ENCODE measurements at places on chromosomes 6 and 20.

DNA sequence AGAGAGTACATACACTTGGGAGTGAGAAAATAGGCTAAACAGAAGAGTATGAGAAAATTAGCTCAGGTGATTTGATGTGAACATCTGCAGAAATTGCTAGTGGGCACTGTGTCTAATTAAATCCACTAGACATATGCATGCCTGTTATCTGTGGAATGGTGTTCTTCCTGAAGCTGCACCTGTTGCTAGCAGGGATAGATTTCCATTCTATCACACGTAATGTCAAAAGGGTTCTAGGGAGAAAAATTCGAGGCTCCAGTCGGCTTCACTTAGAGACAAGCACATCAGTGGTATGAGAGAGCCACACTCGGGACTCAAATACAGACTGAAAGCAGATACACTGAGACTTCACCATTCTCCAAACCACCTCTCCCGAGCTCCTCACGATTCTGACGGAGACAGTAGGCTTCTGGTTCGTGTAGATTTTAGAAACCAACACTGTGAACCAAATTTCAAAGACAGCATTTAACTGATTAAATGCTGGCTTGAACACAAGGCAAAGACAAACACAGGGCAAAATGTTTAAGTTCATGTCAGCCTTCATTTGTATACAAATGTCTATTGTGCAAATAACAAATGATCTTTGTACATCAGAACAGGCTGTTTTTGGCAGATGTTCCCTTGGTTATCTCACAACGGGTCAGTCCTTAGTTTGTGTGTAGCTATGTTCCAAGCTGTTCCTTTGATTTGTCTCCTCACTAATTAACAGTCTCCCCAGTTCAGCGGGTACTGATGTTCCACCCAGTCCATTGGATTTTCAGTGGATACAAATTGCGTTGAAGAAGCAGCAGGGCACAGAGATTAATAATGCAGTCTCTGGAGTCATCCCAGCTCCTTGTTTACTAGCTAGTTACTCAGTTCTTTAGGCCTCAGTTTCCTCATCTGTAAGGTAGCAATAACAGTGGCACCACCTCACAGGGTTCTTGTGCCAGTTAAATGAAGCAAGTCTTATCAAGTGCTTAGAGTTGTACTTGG is 131.0 kb upstream of the IFNGR1 start:
- no peak for DNase-seq

GRCh38 chr20:251354-251753 is 6.2 kb upstream of the DEFB132 start:
- no peak for DNase-seq

- DNase-seq, result no peak
Observed at GRCh38 chr6:38350220-38350619, 289.5 kb downstream of the BTBD9 start.

DNA sequence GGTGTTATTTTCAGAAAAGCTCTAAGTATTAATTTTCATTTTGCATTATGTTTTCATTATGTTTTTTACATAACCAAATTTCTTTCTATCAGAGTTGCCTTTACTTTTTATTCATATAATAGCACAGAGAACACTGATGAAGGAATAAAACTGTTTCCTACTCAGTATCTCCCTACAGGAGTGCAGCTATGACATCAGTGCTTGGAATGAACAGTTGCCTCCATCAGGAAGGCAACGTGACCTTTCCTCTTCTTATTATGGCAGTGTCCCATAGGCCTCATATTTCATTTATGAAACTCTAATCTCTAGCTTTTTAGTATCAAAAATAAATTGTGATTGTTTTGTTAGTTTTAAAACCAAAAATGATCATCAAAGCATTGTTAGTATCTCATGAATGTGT is 712.8 kb downstream of the CD109 start:
- no peak for DNase-seq

DNA sequence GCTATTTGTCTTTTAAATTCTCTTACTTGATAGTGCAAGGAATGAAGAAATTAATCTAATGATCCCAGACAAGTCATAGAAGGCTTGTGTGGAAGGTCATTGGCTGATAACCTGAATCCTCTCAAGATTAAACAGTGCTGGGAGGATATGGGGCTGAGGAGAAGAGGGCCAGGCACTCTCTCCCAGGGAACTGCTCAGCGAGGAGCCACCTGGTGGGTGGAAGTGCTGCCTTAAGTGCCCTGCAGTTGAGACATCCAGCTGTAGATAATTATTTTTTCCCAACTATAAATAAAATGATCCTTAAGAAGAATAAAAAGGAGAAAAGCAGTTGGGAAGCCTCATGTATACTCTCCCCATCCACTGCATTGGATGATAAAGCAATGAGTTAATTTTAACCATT is 47.9 kb downstream of the BTBD3 start:
- DNase-seq, result no peak

- DNase-seq, result no peak
Observed at GRCh38 chr6:156029286-156029985, 573.8 kb upstream of the NOX3 start.

- DNase-seq, result no peak
Observed at GRCh38 chr20:61372137-61373054, 120.3 kb downstream of the CDH4 start.
